ENCODE measurements at places on chromosomes 1 and 21.

DNA sequence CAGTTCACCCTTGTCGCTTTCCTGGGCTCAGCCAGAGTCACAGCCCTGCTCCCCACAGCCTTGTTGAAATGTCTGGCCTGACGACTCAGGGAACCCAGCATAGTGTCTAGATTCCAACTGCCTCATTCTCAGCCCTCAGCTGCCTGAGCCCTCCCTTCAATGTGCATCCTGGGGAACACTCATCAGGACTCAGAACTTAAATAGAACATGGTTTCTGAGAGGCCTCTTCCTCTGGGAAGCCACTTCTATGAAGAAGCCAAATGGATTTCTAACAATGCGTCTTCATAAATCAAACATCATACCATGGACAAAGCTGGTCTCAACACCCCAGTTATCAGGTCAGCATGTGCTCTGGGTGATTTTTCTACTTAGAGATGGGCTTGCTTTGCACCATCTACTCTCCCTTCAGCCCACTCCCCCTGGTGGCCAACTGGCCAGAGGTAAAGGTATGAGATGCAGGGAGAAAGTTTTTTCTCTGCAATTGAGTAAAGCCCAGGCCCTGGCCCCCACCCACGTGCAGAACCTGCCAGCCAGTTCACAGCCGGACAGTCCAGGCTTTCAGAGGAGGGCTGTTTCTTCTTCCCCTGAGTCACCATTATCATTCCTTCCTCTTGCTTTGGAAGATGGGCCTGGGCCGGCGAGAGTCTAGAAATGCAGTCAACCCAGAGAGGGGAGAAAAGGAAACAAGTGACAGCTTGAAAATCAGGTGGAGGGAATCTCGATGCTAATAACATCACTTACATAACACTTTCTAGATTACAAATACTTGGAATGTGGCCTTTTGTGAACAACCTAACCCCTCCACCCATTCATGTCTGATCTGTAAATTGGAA lies 32.1 kb downstream of the CD244 start:
- DNase-seq, result peak; percentile 81

DNA sequence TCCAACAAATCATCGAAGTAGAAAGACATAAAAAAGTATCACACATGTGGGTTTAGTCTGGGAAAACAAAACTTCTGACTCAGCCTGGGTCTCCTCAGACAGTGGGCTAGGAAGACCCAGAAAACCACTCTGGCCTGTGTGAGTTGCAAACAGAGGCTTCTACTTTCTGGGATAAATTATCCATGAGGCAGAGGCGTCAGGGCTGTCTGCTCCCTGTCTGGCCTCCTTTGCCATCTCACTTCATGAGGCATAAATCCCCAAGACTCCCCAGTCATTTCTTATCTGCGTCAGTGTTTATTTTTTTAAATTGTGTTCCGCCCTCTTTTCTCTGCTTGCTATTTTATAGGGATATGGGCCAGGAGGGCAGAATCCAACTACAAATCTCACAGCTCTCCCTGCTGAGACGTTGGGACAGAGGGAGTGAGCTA lies 80.6 kb upstream of the TRABD2B start:
- no peak for DNase-seq

GRCh38 chr1:31569596-31570173 lies 6.6 kb upstream of the TINAGL1 start:
- DNase-seq, result no peak

GRCh38 chr1:176829261-176829660 lies 335.3 kb downstream of the ASTN1 start:
- no peak for DNase-seq

GRCh38 chr1:67441183-67441582 lies 11.0 kb upstream of the SERBP1 start:
- no peak for DNase-seq

GRCh38 chr1:9615316-9616063 lies 26.8 kb downstream of the TMEM201 start:
- DNase-seq, result peak; percentile 71

GRCh38 chr21:16264319-16264718 lies 534.5 kb downstream of the USP25 start:
- no peak for DNase-seq

Measured in activated CD8-positive, alpha-beta memory T cell treated with anti-CD3 and anti-CD28 coated beads, Interleukin-2, amount 10 ng/mL, durations not matched to agents 7 days and 5 days (primary cell).